A172 (cell line): ENCODE measurements at places on chromosomes 13 and 19.

DNA sequence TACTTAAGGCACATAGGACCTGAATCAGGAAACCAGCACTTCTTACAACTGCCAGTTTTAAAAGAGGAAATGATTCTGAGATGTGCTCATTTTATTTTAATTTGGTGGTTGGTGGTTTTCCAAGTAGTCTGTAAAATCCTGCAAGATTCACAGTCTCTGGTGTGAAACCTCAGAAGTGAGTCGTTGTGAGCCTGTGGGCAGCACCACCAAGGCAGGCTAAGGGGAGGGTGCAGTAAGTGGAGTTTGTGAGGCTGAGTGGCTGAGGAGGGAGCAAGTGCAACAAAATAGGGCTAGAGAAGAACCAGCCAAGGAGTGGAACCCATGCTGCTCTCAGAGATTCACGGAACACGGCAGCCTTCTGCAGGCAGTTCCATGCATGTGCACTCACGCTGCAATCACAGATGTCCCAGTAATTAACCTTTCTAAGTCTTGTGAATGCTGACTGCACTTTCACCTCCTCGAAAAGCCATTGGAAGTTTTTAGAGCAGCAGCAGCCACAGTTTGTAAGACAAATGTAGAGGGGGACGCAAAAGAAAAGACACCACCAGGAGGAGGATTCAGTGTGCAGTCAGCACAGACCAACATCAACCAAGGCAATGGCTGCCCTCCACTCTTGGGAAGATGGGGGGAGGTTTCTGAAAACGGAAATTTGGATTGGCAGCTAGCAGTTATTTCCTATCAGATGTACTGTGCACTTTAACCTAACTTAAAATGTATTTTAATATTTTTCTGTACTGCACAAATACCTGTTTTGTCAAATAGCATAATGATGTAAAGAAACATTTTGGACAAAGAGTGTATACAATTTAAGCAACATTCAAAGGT is 44.9 kb downstream of the ESD start:
- peak; percentile 15 for DNase-seq

DNA sequence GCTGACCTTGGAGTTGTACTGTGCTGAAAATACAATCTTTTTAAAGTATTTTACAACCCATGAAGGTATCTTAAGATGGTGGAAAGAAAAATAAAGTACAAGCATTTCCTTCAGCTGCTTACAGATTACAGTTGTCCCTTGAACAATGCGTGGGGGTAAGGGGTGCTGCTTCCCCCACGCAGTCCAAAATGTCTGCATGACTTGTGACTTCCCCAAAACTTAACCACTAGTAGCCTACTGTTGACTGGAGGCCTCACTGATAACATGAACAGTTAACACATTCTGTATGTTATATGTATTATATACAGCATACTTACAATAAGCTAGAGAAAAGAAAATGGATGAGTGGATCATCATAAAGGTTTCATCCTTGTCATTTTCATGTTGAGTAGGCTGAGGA is 45.3 kb upstream of the ZNF599 start:
- no peak for DNase-seq

DNA sequence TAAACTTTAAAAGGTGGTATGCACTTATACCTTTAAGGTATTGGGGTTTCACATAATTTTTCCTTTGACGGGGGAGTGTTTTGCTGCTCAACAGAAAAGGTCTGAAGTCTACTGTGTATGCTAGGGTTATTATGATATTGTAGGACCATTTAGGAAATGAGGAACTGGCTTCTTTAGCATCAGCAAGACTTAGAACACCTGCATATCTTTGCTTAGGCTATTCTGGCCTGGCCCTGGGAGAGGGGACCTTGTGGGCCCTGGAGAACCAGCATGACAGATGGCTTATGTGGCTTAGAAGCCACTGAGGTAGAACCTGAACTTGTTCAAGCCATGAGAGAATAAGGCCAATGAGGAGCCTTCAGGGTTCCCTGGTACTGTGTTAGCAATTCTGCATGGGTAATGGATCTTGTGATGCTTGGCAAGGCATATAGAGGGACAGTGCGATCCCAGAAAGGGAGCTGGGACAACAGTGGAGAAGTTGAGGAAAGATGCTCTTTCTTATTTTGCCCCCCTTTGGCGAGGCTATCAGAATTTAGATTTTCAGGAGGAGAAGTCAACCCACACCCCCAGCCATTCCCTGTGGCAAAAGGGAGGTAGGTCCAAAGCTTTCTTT is 4.3 kb downstream of the RGCC start:
- DNase-seq = no peak

- DNase-seq = no peak
Measured at GRCh38 chr13:114144606-114145244, 12.3 kb upstream of the RASA3 start.

GRCh38 chr13:21318891-21319532 is 140.1 kb downstream of the ZDHHC20 start:
- no peak for DNase-seq

- DNase-seq = peak; percentile 93
Measured at GRCh38 chr19:13022859-13023636, 27.8 kb downstream of the NFIX start.

GRCh38 chr13:40271931-40272775 is 394.3 kb downstream of the FOXO1 start:
- peak; percentile 78 for DNase-seq

DNA sequence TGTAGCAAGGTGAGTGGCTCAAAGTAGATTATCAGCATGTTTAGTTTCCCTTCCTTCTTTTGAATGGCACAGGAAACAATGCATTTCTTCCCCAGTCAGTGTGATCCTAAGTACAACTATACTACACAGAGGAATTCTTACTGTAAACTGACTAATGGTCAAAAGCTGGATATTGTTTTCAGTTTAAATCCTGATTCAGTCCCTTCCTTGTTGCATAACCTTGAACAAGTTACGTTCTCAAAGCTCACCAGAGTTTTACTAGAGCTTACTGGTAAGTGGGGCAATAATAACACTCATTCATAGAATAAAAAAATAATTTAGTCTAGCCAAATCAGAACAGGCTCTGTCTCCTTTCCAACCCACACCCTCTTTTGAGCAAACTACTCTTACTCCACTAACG is 180.1 kb downstream of the POSTN start:
- no peak for DNase-seq

DNA sequence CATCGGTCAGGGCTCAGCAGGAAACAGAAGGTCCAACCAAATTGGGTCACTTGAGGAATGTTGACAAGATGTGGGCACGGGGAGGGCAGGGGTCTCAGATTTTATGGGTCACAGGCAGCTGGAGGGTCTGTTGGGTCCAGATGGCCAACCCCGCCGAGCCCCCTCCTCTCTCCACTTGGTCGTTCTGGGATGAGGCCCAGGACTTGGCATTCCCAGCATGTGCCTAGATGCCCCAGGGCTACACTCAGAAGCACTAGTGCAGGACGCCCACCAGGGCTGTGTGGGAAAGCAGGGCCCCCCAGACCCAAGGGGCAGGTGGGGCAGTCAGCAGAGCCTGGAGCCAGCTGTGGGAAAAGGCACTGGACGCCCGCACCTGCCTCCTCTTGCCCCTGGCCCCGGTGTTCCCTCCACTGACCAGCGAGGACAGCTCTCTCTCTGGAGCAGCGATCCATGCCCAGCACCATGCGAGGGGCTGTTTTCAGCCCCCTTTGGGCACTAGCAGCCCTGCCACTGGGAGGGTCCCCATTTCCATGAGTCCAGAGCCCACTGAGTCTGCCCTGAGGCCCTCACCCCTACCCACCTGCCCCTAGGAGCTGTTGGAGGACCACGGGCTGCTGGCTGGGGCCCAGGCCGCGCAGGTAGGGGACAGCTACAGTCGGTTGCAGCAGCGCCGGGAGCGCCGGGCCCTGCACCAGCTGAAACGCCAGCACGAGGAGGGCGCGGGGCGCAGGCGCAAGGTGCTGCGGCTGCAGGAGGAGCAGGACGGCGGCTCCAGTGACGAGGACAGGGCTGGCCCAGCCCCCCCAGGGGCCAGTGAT is 26.0 kb downstream of the DHX34 start:
- DNase-seq = no peak

DNA sequence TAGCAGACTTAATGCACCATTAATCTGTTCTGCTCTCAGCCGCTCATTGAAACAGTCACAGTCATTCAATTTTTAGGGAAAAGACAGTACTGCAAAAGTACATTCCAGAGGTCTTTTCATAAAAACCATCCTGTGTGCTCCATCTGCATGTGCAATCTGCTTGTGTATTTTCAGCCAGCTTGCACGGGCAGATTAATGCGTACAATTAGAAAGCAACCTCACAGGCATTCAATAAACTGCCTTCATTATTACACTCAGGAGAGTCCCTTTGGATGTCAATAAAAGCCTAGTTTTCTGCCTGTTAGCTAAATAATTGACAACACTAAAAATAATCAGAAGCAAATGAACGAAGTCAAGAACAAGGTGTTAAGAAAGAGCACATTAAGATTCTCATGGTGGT is 41.9 kb downstream of the EPSTI1 start:
- DNase-seq = no peak

DNA sequence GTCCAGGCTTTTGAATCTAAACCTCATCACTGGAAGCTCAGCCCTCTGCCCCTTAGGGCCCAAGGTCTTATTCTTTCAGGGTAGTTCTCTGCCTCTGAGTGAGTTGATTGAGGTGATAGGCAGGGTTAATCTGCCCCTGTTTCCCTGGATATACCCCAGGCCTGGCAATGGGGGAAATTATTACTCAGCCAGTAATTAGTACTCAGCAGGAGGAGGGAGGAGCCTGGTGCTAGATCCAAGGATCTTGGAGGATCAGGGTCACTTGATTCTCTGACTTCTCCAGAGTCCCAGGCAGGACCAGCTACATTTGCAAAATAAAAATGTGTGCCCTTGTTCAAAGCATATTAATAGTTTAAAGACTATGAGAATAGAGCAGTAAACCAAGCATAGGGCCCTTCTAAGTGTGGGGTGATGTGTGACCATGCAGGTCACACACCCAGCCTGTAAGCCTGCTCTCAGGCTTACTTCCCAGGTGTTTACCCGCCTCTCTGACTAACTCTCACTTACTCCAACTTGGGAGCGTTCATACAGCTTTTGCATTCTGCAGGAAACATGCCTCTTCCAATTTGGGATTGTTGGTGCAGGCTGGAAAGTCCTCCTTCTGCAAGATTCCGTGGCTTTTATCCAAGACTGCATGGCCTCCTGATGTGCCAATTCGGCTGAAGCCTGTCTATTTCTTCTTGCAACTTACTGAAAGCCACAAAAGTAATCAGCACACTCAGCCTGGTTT is 7.9 kb upstream of the STK24 start:
- no peak for DNase-seq

DNA sequence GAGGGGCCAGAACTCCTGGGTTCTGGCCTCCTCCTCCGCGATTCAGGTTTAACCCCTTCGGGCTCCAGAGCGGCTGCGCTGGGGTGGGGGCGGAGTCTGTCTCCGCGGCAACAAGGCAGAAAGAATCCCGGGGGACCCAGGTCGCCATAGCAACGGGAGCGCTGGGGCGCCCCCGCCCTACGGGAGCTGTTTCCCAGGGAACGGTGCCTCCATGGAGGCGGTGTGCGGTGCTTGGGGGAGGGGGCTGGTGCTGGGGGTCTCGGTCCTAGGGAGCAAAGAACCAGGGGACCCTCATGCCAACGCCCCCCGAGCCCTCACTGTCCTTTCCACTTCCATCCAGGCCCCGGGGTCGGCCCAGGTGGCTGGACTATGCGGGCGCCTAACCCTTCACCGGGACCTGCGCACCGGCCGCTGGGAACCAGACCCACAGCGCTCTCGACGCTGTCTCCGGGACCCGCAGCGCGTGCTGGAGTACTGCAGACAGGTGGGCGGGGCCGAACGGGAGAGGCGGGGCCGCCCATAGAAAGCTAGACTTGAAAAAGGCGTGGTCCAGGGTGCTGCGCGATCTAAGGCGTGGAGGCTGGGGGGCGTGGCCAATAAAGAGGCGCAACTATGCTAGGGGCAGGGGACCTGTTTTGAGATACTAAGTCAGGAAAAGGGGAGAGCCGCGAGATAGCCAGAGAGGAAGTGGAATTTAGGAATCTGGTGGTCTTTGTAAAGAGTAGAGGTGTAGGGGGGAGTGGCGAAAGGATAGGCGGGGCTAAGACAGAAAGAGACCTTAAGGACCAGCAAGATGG is 1.2 kb downstream of the APLP1 start:
- peak; percentile 87 for DNase-seq

GRCh38 chr13:107367258-107367657 is 799.3 kb upstream of the ARGLU1 start:
- peak; percentile 20 for DNase-seq

GRCh38 chr13:107641574-107641973 is 573.8 kb downstream of the LIG4 start:
- no peak for DNase-seq

- DNase-seq = no peak
Measured at GRCh38 chr13:76024151-76024550, 388.0 kb downstream of the LMO7 start.

- no peak for DNase-seq
Measured at GRCh38 chr13:22064854-22065620, 394.2 kb downstream of the FGF9 start.

GRCh38 chr13:102862624-102863210 is 16.9 kb downstream of the ERCC5 start:
- no peak for DNase-seq
